ENCODE measurements at places on chromosomes 13 and 19. TPM values are rescaled to one million over a fixed set of nuclear protein-coding genes. Genes with fewer than 3 reads are reported as not detected.

- DNase-seq, result no peak
Observed at GRCh38 chr19:37907735-37908455, 887 bp downstream of the SIPA1L3 start.

DNA sequence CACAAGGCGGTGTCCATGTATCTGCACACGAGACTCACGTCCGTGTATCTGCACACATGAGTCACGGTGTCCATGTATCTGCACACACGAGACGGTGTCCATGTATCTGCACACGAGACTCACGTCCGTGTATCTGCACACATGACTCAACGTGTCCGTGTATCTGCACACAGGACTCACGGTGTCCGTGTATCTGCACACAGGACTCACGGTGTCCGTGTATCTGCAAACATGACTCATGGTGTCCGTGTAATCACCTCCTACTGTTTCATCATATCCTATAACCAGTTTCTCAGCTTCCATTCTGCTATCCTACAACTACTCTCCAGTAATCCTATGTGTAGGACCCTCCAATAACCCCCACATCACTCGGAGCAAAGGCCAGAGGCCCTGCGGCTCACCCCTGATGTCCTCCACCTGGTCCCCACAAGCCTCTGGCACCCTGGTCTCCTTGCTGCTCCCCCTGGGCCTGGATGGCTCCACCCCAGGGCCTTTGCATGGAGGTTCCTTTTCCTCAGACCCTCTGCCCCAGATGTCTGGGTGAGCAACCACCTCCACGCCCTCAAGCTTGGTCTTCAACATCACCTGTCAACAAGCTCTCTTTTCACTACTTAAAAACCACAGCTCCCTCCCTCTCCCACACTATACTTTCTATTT is 2.5 kb upstream of the TMEM255B start:
- DNase-seq, result no peak

KLHL1 gene
- polyA plus RNA-seq, result 1.1 TPM

DNA sequence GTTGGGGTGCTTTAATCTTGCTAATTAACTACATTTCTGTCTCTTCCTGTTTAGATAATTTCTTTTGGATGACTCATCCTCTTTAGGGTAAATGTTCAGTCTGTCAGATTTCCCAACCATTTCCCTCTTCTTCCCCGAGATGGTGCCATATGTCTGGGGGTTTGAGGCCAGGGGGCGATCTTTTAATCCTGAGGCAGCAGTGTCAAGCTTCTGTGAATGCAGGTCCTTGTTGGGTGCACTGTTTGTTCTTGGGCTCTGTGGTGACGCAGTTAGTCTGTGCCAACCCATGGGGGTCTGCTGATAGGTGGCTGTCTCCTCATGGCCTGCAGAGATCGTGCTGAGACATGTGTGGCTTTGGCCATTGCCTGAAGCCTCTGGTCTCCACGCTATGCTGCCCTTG is 420.4 kb downstream of the NDFIP2 start:
- no peak for DNase-seq

MEDAG gene
- polyA plus RNA-seq, result 1.4 TPM

DNA sequence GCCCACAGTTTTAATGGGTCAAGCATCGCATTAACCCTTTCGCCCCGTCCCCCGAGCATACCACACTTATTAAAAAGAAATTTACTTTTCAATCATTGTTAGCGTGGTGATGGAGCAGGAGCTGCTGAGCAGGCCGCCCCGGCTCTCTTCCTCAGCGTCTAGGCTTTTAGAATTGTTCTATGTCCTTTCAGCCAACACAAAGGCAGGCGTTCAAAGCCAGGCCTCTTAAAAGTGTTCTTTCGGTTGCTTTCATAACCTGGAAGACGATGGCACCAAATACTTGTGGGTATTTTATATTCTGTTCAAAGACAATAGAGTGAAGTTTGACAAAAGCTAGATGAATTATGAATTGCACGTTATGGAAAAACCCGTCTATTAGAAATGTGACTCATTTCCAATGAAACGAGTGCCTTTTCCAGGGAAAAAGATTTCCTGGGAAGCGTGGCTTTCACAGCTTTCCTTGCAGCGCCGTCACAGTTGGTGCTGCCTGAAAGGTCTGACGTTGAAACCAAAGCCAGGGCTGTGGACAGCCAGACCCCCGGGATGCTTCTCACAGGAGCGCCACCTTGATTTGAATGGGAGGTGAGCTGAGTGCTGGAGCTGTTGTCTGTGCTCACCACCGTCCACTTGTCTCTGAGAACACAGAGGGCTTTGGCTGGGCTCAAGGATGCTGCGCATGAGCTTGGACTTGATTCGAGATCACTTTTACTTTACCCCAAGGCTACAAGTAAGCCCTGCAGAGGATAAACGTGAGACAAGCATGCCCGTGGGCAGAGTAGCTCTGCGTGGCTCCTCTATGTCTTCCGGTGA is 78.8 kb downstream of the SOX1 start:
- DNase-seq, result no peak

- no peak for DNase-seq
Observed at GRCh38 chr13:111241006-111241755, 79.3 kb upstream of the TEX29 start.

DNA sequence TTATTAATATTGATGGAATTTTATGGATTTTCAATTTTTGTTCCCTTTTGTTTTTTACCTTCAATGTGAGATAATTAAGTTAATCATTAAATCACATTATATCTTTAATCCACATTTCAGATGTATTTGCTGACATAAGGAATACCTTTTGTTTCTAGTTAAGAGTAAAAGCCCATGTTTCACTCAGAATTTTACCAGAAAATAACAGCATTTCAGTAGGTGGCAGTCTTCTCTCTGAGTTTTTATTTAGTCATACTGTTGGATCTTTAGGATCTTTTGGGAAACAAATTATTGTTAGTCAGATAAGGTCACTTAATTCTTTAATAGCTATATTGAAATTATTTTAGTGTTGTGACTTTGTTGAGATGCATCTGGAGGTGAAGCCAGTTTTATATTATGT is 67.9 kb downstream of the NDFIP2 start:
- DNase-seq, result no peak

DNA sequence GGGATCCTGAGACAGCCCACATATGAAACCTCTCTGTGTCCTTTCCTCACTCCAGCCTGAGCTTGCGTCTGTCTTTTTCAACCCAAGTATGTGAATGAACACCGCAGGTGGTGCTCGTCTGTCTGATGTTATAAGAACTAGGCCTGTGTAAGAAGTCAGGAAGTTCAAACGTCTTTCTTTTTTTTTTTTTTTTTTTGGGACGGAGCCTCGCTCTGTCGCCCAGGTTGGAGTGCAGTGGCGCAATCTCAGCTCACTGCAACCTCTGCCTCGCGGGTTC is 92.3 kb downstream of the ANKRD10 start:
- no peak for DNase-seq

MED26 gene
- polyA plus RNA-seq, result 6.7 TPM

- DNase-seq, result no peak
Observed at GRCh38 chr13:108987517-108987916, 358.1 kb downstream of the MYO16 start.

- no peak for DNase-seq
Observed at GRCh38 chr13:76828316-76828741, 57.9 kb downstream of the KCTD12 start.

KCTD12 gene
- 72.9 TPM for polyA plus RNA-seq

GRCh38 chr13:52024481-52024880 is at the start of gene UTP14C:
TSS of gene UTP14C (plus strand) at chr13:52024691. CDS start at chr13:52028805, 4,114 bp downstream.
- no peak for DNase-seq
